ENCODE measurements at places on chromosomes 4 and X. TPM values are rescaled to one million over a fixed set of nuclear protein-coding genes. Genes with fewer than 3 reads are reported as not detected.

DNA sequence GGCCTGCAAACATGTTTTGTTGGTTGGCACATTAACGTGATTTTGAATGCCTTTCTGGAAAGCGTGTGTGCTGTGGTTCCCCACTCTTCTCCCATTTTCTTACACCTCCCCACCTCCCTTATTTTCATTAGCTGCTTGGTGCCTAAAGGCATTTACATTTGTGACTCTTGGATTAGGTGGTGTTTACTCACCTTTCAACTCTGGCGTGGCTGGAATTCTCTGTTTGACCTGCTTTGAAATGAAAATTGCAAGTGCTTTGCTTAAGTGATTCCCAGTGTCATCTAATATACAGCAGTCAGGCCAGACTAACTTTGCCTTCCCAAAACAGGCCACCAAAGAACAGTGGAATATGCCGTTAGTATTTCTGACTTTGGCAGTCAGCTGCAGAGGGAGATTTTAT, 80.5 kb downstream of the NHSL2 start:
- no peak for DNase-seq

CCDC160 gene
- total RNA-seq = not detected

DNA sequence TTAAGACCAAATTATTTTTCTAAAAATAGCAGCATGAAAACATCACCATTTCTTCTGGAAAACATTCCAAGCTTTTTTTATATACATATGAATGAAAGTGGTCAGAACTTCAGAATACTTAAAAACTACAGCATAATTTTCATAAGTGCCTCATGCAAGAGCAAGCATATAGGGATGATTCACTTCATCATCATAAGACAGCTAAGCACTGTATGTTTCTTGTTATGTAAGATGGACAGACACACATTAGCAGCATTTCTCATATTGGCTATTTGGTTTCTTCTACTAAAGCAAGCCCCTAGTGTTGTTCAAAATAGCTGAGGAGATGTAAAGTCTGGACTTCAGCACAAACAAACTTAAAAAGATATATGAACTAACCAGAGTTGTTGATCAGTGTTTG, 213.1 kb upstream of the NOCT start:
- DNase-seq = peak; percentile 13

GRCh38 chr4:15811703-15812337, 33.7 kb downstream of the CD38 start:
- peak; percentile 56 for DNase-seq

- DNase-seq = no peak
These were observed 28.1 kb downstream of the DGKK start for GRCh38 chrX:50442426-50443116.

GRCh38 chr4:55879224-55879623, 25.8 kb downstream of the EXOC1 start:
- no peak for DNase-seq

GRCh38 chr4:140858897-140859296, 102.7 kb upstream of the TBC1D9 start:
- DNase-seq = no peak

- no peak for DNase-seq
These were observed 4.3 kb downstream of the RHOH start for GRCh38 chr4:40200875-40201801.

GRCh38 chr4:2333916-2334644, 72.2 kb upstream of the MXD4 start:
- no peak for DNase-seq

GRCh38 chr4:93693141-93693540, 135.4 kb upstream of the ATOH1 start:
- DNase-seq = no peak

NUP62CL gene
- 4.3 TPM for total RNA-seq

USP17L20 gene
- not detected for total RNA-seq

CPZ gene
- not detected for total RNA-seq

- DNase-seq = no peak
These were observed 19.5 kb downstream of the ZNF518B start for GRCh38 chr4:10437735-10438134.

PCDH19 gene
- under 0.01 TPM for total RNA-seq

- peak; percentile 60 for DNase-seq
These were observed 21.4 kb upstream of the PPP2R2C start for GRCh38 chr4:6493658-6494304.

TAF7L gene
- total RNA-seq = not detected

NOX1 gene
- total RNA-seq = not detected

DNA sequence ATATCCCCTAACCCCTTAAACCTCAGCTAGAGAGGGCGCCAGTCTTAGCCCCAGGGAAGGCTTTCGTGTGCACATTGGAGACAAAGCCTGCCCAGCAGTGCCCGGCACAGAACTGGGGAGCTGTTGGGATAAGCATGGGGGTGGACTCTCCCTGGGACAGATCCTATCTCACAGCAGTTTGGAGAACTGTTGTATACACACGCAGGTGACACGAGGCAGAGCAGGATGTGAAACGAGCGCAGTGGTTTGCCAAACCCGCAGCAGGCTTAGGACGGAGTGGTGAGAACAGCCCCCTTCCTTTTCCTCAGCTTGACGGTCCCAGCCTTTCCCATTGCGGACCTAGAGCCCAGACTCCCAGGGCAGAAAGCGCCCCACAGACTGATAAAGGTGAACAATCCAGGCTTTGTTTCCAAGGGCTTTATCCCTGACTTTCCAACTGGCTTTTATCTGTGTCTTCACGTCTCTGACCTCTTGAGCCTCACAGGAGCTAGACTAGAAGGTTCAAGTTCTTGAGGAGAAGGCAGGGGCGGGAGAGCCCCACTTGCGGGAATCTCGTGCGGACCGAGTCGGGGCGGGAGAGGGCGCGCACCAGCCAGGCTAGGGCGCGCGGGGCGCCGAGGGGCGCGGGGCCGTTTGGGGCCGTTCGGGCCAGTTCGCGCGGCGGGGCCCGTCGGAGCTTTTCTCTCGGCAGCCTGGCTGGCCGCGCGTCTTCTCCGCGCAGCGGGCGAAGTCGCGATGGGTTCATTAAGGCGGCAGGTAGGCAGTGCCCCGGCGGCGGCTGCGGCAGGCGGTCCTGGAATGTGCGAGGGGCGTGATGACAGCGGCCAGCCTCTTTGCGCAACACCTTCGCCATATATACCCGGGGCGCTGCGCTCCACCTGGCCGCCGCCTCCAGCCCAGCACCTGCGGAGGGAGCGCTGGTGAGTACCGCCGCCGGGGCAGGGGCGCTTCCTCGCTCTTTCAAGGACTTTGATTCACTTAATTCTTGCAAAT, at the start of gene SLC34A2:
SLC34A2 (plus strand) TSS at position 881 of the 993 bp plus-strand sequence. CDS start 6,650 bp downstream, outside the sequence.
- no peak for DNase-seq

- DNase-seq = no peak
These were observed 372.2 kb downstream of the ADAM29 start for GRCh38 chr4:175290401-175290800.

DNA sequence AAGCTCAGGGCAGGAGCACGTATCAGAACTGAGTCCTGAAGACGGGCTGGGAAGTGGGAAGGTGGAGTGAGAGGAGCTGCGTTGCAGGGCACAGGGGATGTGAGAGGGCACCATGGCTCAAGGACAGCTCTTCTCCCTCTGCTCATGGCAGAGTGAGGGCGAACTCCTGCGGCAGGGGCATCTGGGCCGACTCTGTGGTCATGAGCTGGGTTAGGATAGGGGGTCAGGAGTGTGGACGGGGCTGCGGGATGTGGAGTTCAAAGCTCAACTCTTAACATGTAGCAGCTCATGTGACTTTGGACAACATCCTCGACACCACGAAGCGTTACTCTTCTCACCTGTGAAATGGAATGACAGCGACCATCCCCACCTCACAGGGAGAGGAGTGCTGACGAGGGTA, 19.4 kb upstream of the SORCS2 start:
- DNase-seq = no peak

DNA sequence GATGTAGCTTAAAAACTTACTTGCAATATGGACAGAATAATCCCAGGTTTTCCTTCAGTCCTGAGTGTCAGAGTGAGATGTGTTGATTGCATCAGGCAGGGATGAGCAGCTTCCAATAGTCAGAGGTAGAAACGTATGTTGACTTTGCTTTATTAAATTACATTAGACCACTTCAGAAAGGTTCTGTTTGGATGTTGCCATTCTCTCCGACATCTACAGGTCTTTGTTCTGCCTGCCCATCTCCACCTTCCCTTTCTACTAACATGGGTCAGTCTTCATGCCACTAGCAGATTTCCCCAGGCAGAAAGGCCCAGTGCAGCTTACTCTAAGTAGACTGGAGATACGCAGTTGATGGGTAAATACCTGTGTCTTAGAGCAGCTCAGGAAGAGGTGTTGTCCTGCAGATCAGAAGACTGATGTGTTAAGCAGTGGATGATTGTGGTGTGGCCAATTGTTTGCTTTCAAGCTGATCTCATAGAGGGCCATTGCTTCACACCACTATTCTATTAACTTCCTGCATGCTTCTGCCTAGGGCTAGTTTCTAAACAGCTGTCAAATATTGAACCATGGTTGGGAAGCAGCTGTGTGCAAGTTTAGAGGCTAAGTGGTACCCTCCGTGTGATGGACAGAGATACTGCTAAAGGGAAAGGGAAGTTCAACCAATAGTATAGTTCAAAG, 1.8 kb downstream of the FRMPD4 start:
- DNase-seq = peak; percentile 32

GRCh38 chr4:92382128-92382527, 78.4 kb downstream of the GRID2 start:
- DNase-seq = no peak

GRCh38 chrX:39837688-39838087, 260.1 kb downstream of the BCOR start:
- DNase-seq = no peak

GRCh38 chr4:112905728-112906127, 143.7 kb upstream of the ANK2 start:
- DNase-seq = no peak

- no peak for DNase-seq
These were observed 1.4 kb upstream of the MSL3 start for GRCh38 chrX:11756354-11757318.

GRCh38 chr4:80423553-80424224, 88.2 kb downstream of the CFAP299 start:
- DNase-seq = no peak

PLAC8 gene
- 1.6 TPM for total RNA-seq

GRCh38 chr4:128979934-128980333, 113.4 kb downstream of the SCLT1 start:
- peak; percentile 50 for DNase-seq

EPGN gene
- total RNA-seq = 20.0 TPM

EGFL6 gene
- not detected for total RNA-seq

GRCh38 chr4:145951931-145952330, 13.3 kb upstream of the ZNF827 start:
- DNase-seq = peak; percentile 48

DNA sequence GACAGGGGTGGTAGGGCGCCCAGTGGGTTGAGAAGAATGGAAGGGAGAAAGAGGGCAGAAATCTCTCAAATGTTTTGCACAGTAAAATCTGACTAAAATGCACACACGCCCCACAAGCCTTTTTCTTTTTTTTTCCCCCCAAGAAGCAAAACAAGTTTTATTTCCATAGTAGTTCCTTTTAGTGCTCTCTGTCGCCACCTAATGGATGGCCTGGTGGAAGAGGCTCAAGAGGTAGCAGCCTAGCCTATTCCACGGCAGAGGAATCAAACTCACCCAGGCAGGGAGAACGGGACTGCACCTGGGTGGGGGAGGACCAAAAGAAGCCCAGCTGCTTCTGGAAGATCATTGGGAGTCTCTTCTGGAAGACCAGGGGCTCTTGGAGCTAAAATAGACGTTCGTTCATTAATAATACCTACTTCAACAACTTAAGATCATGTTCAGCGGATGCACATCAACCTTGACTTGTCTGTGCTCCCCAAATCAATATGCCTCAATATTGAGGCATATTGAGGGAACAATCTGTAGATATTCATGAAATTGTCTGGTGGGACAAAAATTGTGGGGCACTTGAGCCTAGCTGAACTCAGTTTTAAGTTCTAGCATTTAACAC, 31.6 kb upstream of the IRAK1 start:
- peak; percentile 35 for DNase-seq

DNA sequence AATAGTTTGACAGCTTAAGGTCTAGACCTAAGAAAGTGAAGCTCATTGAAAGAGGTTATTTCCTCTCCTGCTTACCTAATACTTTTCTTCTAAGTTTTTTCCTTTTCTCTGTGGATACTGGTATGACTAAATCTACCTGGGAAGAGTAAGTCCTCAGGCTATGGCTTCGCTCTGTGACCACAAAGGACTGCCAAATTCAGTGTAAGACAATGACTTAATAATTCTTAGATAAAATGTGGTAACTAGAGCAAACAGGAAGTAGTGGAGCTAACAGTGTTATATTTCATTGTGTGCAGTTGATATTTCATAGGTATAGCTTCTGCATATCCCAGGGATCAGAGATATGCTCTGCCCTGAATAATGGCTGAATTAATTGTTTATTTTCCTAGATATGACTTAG, 418.9 kb downstream of the CCSER1 start:
- peak; percentile 75 for DNase-seq

Data from foreskin keratinocyte (primary cell).